Globus pallidus (tissue), 1 donor: ENCODE measurements at places on chromosomes 5 and 9.

DNA sequence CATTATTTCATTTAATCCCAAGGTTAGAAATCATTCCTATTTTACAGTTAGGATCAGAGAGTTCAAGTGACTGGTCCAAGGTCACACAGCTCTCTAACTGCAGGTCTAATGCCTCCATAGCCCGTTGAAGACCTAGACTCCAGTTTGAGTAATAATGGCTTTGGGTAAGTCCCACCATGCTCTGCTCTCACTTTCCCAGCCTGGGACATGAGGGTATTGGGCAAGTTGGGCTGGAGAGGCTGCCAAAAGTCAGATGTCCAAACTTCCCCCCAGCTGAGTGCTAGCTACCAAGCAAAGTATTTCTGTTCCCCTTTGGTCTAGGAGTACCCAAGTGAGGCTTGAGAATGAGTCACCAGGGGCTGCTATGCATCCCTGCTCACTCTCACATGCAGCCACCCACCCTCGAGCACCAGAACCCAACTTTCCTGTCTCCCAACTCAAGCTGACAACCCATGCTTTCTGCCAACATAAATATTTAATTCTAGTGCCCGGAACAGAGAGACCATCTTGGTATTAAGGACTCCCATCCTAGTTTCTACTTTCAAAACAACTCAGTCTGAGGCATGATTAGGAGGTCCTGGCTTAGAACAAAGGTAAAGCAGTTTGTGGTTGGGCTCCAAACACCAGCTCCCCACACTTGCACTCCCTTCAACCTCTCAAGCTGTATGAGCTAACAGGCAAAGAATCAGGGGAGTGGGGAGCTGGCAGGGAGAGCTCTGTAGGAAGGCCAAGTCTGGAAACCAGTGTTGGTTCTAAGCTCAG lies 236.5 kb upstream of the TRIM32 start:
- DNase-seq = no peak

DNA sequence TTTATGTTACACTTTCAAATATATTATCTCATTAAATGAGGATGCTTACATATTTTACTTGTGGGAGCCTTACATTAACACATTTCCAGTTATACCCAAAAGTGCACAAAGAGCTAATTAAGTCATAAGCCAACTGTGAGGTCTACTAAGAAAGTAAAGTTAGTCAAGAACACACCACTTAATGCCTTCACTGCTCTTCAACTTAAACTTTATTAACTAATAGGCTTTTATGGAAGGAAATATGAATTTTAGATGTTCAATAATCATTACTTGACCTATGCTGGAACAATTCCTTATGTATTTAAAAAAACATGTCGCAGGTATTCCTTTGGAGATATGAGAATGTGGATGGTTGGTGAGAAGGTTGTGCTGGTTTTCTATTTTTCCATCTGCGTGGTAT lies 3.4 kb downstream of the ST8SIA4 start:
- DNase-seq = no peak

DNA sequence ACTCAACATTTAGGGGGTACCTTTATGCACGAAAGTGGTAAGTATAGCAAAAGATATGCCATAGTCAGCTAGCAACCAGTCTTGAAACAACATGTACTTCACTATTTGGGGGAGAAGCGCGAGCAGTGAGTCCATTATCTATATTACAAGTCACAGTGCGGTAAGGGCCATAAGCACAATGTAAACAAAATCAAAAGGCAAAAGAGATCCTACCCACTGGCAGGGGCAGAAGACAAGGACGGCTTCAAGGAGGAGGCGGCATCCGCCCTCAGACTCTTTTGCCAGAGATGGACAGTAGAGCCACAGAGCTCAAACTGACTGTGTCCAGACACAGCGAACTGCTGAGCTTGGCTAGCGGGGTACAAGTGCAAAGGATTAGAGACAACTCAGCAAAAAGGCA lies 9.6 kb downstream of the MAPK9 start:
- DNase-seq = no peak

GRCh38 chr9:504921-505740 lies 290.5 kb downstream of the DOCK8 start:
- DNase-seq = peak; percentile 35

DNA sequence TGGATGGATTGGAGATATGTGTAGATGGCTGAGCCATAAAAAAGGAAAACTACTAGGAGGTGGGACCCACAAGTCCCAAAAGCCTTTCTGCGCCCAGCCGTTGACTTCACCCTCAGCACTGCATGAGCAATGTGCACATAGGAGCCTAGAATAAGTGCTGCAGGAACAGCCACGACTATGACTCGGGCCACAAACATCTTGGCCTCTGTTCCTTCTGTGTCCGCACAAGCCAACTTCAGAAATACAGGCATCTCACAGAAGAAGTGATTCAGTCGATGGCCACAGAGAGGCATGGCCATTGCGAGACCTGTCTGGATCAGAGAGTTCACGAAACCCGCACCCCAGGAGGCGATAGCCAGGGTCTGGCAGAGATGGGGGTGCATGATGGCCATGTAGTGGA lies 587 bp downstream of the OR2Y1 start:
- DNase-seq = no peak

DNA sequence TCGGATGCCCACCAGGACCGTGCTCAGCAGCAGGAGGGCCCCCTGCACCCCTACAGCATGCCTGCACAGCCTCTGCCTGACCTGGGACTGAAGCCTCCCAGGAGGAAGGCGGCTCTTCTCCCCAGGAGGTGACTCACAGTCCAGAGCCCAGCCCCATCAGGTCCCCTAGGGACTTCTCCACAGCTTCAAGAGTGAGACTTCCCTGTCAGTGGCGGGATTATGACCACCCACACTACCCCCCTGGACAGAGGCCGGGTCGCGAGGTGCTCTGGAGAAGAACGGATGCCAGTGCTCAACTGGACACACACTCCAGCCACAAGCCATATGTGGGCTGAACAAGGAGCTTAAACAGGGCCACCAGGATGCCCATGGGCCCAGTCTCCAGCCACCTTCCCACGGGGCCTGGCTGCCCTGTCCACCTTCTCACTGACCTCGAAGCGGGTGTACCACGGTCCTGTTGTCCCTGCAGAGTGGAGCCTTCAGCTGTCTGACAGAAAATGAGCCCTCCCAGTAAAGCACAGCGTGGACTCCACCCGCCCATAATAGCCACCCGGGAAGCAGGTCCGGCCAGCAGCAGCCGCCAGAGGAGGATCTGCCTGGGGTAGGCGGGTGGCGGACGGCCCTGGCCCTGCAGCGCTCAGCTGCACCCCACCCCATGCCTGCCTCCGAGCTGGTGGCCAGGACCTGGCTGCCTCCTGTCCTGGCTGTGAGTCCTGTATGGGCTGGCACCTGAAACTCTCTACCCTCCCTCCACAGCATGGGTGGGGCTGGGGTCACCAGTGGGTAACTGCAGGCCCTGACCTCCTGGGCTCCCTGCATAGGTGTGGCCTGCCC lies 54.7 kb downstream of the SEMA4D start:
- no peak for DNase-seq

GRCh38 chr9:118170032-118170955 lies 466.1 kb downstream of the TLR4 start:
- DNase-seq = peak; percentile 88

DNA sequence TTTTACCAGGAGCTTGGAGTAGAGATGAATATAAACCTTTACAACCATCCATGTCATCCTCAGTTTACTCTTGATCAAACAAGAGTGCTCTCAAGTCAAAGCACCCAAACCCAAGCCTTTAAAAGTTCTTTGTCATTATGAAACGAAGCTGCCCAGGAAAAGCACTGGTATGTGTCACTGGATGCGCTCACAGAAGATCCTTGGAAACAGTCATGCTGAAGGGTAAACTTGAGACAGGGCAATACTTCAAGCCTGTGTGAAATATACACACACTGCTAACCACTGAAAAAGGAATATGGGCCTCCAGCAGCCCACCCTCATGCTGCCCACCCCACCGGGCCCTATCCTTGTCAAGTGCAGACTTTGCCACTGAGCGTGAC lies 84.5 kb downstream of the PRRT1B start:
- DNase-seq = no peak

- DNase-seq = no peak
Measured at GRCh38 chr9:126661521-126662251, 48.0 kb downstream of the LMX1B start.

GRCh38 chr9:88303721-88304451 lies 84.4 kb upstream of the SPIN1 start:
- DNase-seq = no peak

- DNase-seq = peak; percentile 77
Measured at GRCh38 chr5:180172447-180173197, 36.4 kb downstream of the RASGEF1C start.

GRCh38 chr5:152306386-152306785 lies 98.7 kb downstream of the NMUR2 start:
- no peak for DNase-seq

- DNase-seq = no peak
Measured at GRCh38 chr5:103621548-103621930, 59.0 kb upstream of the NUDT12 start.

- no peak for DNase-seq
Measured at GRCh38 chr5:158195416-158196210, 336.7 kb upstream of the CLINT1 start.

- peak; percentile 100 for DNase-seq
Measured at GRCh38 chr9:34501889-34502425, 20.8 kb downstream of the ENHO start.

DNA sequence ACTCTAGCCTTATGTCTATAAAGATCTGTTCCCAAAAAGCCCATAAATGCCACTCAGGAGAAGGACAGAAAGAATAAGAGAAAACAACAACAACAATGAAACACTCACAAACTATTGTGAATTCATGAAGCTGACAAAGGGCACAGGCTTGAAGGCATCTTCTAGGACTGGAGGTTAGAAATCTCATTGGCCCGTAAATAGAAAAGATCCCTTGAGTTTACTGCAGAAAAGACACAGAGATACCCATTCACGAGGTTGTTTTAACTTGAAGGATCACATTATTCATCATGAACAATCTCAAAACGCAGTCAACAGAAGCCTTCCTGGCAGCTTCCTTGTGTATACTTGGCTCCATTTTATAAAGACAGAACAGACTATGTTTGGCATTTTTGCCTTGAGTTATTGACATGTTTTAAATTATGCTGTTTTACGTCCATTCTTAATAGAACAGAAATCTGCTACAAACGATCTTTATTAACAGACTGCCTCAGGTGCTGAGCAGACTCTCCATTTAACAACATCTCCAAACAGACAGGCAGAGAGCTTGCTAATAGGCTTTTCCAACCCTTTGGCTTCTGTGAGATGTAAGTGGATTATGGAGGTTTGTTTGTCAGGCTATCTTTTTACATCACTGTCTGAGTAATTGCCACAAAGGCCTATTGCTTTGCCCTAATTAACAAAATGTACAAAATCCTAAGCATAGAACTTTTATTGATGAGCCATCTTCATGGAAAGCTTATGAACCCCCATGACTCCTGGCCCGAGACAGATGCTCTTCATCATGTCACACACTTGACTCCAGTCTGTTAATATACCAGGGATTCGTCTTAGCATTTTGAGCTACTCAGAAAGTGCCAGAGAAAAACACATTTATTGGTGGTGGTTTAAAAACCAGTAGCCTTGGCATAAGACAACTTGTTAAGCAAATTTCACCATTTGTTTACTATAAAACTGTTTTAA lies 735.3 kb upstream of the ZNF608 start:
- DNase-seq = peak; percentile 55

GRCh38 chr5:144281784-144282183 lies 111.1 kb downstream of the KCTD16 start:
- DNase-seq = no peak

- no peak for DNase-seq
Measured at GRCh38 chr9:84971571-84971970, 302.0 kb downstream of the NTRK2 start.

GRCh38 chr5:61098251-61098995 lies 63.8 kb downstream of the SMIM15 start:
- no peak for DNase-seq

DNA sequence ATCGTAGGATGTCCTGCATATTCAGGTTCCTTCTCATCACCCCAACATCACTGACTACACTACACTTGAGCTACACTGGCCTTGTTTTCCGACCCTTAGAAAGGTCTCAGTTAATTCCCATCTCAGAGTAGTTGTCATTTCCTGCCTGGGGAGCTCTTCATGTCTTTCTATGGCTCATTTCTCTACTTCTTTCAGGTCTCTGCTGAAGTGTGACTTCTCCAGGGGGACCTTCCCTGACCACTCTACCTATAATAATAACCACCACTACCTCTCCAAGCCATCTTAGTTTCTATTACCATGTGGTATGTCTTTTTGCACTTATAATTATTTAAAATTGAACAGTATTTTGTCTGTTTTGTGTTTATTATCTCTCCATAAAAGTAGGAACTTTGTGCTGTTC lies 113.2 kb downstream of the STARD4 start:
- DNase-seq = no peak

- peak; percentile 93 for DNase-seq
Measured at GRCh38 chr5:103290846-103291245, 32.3 kb downstream of the MACIR start.

GRCh38 chr9:133237035-133237731 lies 28.1 kb upstream of the OBP2B start:
- no peak for DNase-seq

DNA sequence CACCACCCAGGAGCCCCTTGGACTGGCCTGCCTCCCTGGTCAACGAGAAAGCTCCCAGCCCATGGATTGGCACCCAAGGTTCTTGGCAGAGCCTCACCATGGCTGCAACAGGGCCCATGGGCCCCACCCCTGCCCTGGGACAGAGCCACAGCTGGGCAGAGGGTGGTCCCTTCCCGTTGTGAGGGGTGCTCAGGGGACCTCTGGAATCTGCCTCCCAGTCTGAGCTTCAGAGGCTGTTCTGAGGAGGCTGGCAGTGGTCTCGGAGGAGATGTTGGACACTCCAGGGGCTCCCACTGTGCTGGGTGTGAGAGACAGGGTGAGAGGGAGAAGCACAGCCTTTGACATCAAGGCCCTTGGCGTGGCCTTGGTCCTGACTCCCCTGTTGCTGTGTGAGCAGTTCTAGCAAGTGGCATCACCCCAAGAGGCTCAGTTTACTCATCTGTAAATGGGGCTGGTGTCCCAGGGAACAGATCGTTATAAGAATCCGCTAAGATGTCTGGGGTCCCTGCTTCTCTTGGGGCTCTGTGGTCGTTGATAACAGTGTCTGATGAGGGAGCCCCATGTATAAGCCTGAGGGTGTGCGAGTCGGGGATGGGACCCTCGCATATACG lies 33.0 kb downstream of the LHX3 start:
- DNase-seq = no peak

- no peak for DNase-seq
Measured at GRCh38 chr5:77180167-77181081, 30.1 kb upstream of the PDE8B start.

- DNase-seq = no peak
Measured at GRCh38 chr9:77291714-77292113, 114.4 kb downstream of the VPS13A start.

- DNase-seq = peak; percentile 42
Measured at GRCh38 chr5:126449751-126450271, 26.6 kb downstream of the GRAMD2B start.

- peak; percentile 74 for DNase-seq
Measured at GRCh38 chr5:127441799-127442484, 75.5 kb upstream of the PRRC1 start.

DNA sequence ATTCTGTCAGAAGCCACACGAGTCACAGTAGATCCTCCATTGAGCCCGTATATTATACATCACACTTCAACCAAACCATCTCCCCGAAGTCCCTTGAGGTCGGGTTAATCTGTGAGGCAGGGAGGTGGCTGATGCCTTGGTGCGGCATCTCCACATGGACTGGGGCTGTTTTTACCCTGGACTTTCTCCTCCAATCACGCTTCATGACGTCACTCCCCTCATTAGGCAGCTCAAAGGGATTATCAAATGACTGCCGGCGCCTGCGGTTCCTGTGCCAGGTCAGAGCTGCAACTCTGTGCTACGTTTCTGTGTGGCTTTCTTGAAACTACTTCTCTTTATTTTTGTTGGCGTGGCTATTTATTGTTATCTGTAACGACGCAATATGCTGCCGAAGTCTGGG lies 53.7 kb downstream of the TMOD1 start:
- DNase-seq = no peak
